ENCODE measurements at places on chromosomes 1 and 21.

GRCh38 chr21:23152130-23152529 is 2153.9 kb downstream of the NCAM2 start:
- no peak for DNase-seq

DNA sequence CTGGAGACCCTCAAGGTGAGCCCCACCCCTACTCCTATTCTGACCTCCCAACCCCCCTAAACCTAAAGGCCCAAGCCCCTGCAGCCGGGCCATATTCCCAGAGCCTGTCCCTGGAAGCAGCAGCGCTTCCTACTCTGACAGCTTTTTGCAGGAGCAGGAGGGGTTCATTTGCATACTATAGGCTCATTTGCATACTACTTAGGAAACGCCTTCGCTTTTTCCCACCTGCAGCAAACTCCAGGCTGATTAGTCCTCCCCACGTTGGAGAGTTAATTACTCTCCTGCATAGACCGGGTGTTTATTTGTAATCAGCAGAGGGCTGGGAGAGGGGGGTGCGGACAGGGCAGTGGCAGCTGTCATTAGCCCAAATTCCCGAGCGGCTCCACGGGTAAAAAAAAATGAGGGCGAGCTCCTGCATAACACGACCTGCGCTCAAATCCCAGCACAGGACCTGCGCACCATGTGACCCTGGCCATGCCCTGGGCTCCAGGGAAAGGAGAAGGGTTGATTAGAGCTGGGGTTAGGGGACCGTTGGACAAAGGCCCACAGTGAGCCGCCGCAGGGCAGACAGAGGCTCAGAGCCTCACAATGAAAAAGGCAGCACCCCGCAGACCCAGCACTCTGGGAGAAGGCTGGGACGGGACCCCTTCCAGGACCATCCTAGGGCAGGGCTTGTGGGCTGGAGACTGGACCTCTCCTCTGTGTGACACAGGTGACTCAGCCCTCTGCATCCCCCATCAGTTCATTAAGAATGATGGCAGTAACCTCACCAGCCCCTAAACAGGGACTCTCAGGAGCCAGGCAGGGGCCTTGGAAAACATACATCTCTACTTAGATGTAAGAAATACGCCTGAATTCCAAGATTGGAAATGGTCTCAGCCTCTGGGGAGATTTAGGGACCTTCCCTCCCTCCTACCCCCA is 9.9 kb upstream of the C1QA start:
- no peak for DNase-seq

- DNase-seq = no peak
Measured at GRCh38 chr1:93365813-93366212, 20.1 kb downstream of the DR1 start.

DNA sequence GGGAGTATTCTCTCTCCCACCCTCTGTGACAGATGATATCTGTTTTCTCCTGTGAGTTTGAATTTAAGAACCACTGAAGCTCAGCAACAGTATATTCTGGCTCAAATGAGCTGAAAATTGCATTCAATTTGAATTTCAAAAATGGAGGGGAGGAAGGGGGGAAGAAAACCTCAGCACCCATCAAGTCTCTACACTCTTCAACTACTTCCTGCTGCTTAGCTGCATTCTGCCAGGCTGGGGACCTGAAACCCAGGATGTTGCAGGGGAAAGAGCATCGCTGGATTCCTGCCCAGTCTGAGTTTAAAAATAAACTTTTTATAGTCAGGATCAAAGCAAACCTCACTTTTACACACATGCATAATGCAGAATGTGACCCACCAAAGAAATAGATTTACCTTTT is 214.3 kb upstream of the ESRRG start:
- DNase-seq = no peak

- no peak for DNase-seq
Measured at GRCh38 chr1:81006502-81006901, 794.2 kb upstream of the ADGRL2 start.

All from germinal center (tissue), 1 donor.